ENCODE measurements at places on chromosomes 1 and 21.
A peak's percentile ranks its signal among the peaks of the same experiment; 100 is the strongest.

GRCh38 chr1:14672005-14672404, 73.5 kb downstream of the KAZN start:
- no peak for DNase-seq

GRCh38 chr1:16077406-16078245, 4.2 kb upstream of the FAM131C start:
- DNase-seq: no peak

DNA sequence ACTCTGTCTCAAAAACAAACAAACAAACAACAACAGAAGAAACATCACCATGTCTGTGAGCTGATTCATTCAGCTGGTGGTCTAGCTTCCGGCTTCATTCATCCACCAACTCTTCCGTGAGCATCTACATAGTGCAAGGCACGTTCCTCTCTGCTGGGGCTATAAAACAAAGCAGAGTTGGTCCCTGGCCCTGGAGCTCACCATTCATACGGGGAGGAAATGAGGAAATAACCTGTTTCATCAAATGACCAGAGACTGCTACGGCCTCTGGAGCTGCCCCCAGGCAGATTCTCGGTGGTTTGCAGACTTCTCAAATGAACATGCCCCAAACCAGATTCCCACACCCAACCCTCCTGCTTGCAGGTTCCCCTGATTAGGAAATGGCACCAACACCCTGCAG, 41.0 kb upstream of the ID3 start:
- no peak for DNase-seq

- no peak for DNase-seq
Observed at GRCh38 chr1:2228694-2229036, 546 bp downstream of the SKI start.

GRCh38 chr21:45410865-45411809, 6.2 kb downstream of the COL18A1 start:
- no peak for DNase-seq

- DNase-seq: no peak
Observed at GRCh38 chr1:242641461-242641860, 117.0 kb upstream of the PLD5 start.

DNA sequence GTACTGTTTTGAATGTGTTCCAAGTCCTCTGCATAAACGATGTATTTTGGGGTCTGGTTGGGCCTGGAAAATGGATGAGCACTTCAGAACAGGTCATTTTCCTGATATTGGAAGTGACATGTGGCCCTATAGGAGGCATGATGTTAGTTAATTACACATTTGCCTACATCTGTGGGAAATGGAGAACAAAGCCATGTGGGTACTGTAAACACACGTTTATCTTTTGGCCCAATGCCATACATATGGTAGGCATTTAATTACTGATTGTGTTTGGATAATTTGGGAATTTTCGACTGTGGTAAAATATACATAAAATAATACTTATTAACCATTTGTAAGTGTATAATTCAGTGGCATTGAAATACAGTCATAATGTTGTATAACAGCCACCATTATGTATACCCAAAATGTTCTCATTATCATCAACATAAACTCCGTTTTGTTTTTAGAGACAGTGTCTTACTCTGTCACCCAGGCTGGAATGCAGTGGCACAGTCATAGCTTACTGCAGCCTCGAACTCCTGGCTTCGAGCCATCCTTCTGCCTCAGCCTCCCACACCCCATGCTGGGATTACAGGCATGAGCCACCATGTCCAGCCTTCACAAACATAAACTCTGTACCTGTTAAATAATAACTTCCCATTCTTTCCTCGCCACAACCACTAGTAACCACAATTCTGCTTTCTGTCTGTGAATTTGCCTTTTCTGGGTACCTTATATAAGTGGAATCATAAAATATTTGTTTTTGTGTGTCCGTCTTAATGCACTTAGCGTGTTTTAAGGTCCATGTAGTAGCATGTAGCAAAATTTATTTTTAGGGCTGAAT, 11.9 kb upstream of the RNPEP start:
- no peak for DNase-seq

DNA sequence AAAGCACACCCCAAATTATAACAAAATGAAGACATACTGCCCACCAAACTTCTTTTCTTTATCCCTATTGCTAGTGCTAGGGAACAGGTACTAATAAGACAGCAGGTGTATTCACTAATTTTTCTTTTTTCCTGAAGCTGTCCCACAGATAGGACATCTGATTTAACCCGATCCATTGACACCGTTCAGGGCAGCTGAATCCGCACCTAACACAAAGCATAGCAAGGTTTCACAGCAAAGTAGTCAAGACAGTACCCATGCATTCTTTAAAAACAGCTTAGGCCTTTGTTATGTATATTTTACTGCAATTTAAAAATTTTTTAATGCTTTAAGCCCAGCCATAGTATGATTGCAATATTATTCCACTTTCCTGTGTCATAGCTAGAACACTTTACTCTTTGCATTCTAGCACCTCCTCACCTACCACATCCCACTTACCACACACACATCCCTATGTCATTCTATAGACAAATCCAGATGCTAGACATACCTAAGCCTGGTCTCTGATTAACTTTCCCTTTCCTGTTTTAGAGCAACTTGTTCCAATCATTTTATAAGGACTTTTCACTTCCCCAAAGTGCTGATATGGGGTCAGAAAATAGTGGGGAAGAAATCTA, 40.4 kb downstream of the GATAD2B start:
- DNase-seq: no peak

DNA sequence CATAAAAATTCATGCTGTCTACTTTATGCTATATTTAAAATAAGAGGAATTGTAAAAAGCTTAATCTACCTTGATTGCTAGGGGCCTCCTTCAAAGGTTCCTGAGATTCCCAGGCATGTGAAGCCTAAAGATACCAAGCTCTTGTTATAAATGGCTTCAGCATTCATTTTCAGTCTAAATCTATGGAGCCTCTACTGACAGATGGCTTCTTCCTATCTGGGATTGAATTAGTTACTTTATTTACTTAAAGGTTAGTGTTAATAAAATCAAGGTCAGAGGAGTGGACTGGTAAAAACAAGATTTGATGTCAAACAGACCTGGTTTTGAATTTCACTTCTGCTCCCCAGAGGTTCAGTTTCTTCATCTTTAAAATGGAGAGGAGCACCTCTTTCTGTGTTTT, 93.7 kb downstream of the TNNI3K start:
- no peak for DNase-seq

- DNase-seq: no peak
Observed at GRCh38 chr1:244647819-244648218, 5.1 kb upstream of the DESI2 start.

DNA sequence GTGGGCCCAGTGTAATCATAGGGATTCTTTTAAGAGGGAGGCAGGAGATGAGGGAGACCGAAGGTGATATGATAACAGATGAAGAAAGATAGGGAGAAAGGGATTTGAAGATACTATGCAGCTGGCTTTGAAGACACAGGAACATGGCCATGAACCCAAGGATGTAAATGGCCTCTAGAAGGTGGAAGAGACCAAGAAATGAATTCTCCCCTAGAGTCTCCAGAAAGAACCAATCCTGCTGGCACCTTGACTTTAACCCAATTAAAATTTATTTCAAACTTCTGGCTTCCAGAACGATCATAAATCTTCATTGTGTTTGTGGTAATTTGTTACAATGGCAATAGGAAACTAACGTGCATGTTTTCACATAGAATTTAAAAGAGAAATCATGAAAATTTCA, 95.0 kb upstream of the GORAB start:
- DNase-seq: no peak

DNA sequence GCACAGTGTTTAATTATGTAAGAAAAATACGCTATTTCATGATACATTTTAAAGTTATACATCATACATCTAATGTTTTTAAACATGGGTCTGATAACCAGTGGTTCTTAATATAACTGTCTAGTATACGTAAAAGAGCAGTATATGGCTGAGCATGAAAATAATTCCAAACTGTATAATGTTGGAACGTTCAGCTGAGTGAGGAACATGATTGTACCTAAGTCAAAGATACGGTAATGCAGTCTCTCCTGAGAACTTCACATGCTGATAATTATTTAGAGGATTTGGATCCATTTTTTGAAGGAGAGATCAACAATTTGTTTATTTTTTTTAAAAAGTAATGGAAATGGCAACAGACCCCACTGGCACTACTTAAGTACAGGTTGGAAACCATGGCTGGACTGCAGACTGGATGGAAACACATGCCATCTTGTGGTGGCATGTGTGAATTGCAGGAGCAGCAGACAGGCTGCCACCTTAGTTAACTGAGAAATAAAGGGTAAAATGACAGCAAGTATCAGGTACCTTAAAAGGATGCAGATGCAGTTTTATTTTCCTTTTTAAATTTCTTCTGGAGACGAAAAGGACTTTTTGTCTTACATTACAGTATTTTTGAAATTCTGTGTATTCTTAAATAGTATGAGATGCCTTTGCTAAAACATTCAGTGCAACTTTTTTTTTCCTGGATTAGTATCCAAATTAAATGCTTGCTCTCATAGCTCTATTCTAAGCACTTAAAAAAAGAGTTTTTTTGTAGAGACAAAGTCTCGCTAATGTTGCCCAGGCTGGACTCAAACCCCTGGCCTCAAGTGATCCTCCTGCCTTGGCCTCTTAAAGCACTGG, 73.8 kb downstream of the MTR start:
- peak; percentile 62 for DNase-seq

GRCh38 chr1:12532405-12533315, 85.3 kb downstream of the DHRS3 start:
- no peak for DNase-seq

DNA sequence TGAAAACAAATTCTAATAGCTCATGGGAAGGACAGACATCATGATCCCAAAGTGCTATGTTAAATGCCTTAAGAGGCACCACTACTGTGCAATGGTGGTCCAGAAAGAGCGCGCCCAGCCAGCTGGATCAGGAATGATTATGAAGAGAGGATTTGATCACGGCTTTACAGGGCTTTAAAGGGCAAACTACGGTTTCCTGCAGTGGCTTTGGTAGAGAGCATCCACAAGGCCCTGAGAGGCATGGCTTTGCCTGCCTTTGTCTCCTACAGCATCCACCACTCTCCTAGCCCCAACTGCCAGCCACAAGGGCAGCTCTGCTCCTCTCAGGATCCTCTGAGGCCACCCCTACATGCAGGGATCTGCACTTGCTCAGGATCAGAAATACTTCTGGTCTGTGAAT, 40.7 kb downstream of the ZNF281 start:
- no peak for DNase-seq

DNA sequence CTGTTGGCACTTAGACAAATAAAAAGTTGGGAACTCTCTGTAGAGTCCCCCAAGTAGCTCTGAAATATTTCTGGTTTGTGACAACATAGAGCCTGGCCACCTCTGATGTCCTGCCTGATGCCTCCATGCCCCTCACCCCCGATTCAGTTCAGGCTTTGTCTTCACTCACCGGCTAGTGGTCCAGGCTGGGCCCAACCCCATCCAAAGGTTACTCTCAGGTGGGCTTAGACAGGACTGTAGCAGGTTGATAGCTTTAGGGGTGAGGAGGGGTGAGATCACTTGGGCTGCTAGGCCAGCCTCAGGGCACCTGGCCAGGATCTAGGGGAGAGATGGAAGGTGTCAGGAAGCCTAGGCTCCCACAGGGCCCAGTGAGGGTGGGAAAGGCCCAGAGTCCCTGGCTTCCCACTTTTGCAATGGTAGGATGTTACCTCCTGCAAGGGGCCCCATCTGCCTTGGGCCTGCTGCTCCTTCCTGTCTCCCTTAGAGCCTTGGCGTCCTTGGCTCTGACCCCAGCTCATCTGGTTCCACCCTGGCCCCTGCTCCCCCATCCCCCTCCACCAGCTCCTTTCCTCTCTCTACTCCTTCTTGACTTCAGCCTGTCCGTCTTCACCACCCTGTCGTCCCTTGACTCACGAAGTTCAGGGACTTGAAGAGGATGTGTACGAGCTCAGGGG, 6.7 kb downstream of the EPS8L3 start:
- DNase-seq: no peak

DNA sequence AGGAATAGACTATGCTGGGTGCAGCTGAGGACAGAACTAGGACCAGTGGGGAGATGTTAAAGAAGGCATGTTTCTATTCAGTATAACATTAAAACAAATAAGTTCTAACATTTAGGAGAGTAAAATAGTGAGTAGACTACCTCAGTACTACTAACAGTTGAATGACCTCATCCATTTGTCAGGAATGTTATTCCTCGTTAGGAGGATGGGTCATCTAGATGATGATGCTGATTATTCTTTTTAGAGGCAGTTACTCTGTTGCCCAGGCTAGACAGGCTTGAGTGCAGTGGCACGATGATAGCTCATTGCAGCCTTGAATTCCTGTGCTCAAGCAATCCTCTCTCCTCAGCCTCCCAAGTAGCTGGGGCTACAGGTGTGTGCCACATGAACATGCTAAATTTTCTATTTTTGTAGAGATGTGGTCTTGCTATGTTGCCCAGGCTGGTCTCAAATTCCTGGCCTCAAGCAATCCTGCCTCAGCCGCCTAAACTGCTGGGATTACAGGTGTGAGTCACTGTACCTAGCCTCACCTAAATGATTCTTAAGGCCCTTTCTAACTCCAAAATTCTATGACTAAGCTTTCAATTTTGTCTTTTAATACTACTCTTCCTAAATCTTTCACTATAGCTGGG, 9.3 kb downstream of the EEIG2 start:
- no peak for DNase-seq

DNA sequence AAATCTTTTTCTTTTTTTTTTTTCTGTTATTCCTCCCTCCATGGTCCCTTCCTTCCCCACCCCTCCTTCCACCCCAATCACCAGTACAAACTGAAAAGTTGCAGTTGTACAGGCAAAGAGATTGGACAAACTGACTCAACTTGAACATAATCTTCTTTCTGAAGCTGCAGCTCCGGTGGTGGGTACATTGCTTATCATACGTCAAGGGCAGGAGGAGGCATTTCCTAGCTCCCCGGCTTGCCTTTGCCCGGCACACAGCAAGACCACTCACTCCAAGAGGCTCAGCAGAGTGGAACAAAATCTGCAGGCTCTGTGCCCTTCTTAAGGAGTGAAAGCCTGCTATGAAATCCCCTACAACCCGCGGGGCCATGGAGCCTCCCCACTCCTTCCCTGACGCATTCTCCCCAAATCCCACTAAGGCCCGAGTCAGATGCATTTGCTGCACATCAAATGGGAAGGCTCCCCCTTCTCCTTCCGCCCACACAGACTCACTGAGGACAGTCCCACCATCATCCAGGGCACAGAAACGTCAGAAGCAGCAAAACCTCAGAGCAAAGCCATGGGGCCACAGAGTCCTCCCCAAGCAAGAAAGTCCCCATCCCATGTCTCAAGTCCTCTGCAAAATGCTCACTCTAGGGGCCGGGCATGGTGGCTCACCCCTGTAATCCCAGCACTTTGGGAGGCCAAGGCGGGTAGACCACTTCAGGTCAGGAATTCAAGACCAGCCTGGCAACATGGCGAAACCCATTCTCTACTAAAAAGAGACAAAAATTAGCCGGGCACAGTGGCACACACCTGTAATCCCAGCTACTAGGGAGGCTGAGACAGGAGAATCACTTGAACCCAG, 45.9 kb downstream of the SYF2 start:
- DNase-seq: no peak

- DNase-seq: no peak
Observed at GRCh38 chr1:17232759-17233661, 15.9 kb upstream of the PADI3 start.

GRCh38 chr1:11862890-11863289, 4.1 kb upstream of the NPPB start:
- DNase-seq: no peak

- DNase-seq: peak; percentile 17
Observed at GRCh38 chr1:48859456-48859855, 82.8 kb upstream of the BEND5 start.
